ENCODE measurements at places on chromosomes 3 and 15.

DNA sequence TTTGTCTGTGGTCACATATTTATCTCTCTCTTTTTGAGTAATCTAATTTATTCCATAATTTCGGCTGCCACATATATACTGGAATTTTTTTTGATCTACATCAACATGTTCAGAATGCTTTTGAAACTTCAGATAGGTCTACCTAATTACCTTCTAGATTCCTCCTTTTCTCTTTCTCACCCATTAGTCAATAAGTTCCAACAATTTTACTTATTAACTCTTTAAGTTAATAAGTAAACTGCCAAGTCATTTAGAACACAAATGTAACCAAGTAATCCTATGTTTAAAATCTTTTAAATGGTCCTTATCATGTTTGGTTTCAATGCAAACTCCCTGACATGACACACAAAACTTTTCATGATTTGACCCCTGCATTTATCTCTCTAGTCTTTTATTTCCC lies 410.5 kb downstream of the UNC13C start:
- DNase-seq, result no peak

DNA sequence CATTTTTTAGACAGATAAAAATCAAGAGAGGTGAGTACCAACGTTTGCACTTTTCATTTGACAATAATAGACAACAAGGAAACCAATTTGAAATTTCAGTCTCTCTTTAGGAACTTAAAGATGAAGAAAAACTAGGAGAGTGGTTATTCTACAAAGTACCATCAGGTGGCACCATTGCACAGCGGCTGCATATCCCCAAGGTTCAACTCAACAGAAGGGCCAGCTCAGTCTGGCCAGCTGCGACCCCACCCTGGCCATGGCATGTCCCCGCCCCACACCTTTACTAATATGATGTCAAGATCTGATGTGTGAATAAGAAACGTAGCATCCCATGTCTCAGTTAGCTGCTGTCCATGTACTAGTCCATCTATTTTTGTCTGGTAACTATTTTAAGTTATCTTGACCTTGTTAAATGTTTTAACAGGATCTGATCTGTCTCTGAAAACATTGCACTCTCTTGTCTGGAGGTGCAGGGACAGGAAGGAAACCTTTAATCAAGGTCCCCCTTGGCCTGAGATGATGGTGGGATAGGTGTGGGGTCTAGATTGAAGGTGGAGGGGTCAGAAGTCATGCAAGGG lies 35.5 kb upstream of the CGNL1 start:
- DNase-seq, result peak; percentile 38

DNA sequence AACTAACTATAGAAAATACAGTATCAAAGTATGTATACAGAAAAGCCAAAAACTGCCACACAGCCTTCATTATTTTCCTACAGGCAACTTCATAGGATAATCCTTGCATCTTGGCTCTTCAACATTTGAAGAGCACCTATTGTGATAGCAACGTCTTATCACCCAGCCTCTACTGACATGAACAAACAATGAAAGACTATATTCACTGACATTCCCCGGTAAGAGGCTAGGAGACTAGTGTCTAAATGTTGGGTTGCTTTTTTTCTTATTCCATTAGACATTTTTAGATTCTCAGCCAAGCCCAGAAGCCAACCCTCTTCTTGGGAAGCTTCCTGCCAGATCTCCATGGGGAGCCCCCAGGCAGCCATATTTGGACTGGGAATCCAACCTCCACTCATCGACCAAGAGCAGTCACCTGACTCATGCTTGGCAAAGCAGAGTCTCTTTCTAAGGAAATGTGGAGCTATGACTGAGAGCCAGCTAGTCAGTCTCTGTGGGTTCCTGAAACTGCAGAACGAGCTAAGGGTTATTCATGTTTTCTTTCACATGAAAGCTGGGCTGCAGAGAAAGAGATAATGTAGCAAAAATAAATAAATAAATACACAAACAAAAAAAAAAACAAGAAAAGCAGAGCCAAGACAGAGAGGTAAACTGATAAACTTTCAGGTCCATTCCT lies 227.5 kb downstream of the MAGI1 start:
- DNase-seq, result no peak

DNA sequence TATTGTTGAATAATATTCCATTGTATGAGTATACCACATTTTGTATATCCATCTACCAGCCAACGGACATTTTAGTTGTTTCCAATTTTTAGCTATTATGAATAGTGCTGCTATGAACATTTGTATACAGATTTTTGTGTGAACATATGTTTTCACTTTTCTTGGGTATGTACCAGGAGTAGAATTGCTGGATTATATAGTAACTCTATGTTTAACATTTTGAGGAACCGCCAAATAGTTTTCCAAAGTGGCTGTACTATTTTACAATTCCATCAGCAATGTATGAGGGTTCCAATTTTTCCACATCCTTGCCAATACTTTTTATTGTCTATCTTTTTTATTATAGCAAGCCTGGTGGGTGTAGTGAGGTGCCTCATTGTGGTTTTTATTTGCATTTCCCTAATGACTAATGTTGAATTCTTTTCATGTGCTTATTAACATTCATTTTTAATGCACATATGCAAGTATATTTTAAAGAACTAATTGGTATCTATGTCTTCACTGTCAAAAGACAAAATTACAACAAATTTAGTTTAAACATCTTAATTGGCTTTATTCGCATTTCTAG lies 77.5 kb upstream of the PIAS1 start:
- DNase-seq, result no peak

DNA sequence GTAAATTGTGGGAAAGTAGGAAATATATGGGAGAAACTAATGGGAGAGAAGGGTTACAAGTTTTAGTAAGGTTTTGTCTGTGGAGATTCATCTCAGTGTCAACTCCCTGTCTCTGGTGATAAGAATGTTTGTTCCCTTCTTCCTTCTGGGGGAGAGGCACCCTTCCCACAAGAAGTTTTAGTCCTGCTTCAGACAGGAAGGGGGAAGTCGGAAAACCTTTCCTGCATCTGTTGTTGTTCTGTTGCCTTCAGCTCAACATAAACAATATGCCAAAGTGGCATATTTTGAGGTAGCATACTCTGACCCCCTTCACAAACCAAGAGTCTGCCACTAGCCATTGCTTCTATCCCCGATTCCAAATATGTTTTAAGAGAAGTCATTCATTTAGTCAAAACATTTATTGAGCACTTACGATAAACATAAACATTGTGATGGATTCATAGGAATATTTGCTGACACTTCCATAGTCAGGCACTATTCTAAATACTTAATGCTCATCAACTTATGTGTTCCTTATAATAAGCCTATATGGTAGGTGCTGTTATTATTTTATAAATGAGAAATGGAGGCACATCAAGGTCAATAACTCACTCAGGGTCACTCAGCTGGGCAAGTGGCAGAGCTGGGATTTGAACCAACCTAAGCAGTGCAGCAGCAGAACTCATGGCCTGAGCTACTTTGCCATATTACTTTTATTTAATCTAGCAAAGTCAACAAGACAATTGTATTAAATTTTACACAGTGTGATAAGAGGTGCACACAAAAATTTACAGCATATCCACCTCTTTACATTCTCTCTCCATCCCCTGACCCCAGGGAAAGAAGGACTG lies 34.2 kb upstream of the TIMP4 start:
- no peak for DNase-seq

GRCh38 chr3:18033581-18034108 lies 291.2 kb upstream of the TBC1D5 start:
- DNase-seq, result no peak

GRCh38 chr3:3664935-3665334 lies 134.3 kb upstream of the LRRN1 start:
- no peak for DNase-seq

- peak; percentile 66 for DNase-seq
Measured at GRCh38 chr3:27431116-27431515, 53.1 kb downstream of the SLC4A7 start.

- DNase-seq, result no peak
Measured at GRCh38 chr3:122562923-122563716, 980 bp downstream of the PARP9 start.

GRCh38 chr3:18988614-18989229 lies 159.6 kb upstream of the KCNH8 start:
- DNase-seq, result no peak

- no peak for DNase-seq
Measured at GRCh38 chr15:63231206-63231605, 41.8 kb downstream of the RAB8B start.

DNA sequence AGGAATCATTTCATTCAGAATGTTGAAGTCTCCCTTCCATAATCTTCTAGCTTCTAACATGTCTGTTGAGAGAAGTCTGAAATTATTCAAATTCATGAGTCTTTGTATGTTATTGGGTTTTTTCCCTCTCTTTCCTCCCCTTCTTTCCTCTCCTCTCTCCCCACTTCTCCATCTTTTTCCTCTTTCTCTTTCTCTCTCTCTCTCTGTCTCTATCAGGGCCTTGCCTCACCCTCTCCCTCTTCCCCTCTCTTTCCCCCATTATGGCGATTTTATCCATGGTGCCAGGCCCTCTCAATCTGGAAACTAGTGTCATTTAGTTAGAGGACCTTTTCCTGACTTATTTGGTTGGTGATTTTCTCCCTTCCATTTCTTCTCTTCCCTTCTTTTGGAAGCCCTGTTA lies 147.3 kb downstream of the SST start:
- DNase-seq, result no peak

GRCh38 chr15:34679291-34679690 lies 75.5 kb downstream of the GJD2 start:
- no peak for DNase-seq

DNA sequence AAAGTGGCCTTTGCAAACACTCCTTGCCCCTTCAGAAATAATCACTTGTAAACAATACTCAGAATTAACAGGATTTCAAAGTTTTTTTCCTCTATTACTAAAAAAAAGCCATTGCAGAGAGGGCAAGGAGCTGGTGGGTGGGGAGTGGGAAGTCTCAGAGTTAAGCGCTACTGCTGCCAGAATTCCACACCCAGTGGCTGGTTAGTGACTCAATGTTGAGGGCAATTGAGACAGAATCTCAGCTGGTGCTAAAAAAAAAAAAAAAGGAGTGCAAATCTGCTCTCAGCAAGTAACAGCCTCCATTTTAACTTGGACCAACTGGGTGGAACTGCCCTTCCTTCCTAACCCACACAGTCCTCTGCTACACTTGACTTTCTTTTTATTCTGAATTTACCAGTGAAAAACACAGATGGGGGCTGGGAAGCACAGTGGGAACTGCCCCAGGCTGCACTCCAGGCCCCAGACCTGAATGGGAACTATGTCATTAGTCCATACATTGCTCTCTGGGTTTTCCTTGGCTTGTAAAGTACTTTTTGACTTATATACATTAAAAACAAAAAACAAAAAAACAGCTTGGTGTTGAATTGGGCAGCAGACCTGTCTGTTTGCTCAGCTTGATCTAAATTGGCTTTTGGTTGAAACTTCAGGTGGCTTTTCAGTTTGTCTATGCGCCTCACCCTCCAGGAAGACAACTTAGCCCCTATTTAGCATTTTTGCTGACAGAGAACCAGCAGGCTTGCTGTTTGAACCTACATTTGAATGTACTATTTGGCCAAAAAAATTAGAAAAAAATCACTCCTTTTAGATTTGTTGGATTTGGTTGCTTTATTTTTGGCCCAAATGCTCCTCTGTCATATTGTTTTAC lies 357.8 kb upstream of the TBL1XR1 start:
- peak; percentile 36 for DNase-seq

DNA sequence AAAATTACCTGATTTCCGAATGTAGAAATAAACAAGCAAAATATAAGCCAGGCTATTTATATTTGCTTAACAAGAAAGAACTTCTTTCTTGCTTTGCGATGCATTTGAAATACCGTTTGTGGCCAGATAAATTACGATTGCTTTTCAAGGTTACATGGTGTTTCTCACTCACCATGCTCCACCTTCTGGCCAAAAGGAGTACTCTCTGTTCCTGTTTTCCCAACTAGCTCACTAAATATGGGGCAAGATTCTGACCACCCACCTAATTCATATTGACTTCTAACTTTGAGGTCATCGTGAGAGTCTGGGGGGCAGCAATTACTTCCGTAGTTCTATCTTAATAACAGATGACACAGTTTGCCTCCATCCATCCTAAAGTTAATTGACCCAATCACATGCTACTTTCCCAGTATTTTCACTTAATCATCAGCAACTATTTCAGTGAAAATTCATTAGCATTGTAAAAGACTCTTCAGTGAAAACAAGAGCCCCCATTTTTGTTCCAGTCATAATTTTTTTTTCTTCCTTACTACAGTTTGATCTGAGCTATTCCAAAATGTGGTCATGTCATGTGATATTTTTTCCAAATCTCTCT lies 25.9 kb downstream of the ACP3 start:
- DNase-seq, result peak; percentile 17

DNA sequence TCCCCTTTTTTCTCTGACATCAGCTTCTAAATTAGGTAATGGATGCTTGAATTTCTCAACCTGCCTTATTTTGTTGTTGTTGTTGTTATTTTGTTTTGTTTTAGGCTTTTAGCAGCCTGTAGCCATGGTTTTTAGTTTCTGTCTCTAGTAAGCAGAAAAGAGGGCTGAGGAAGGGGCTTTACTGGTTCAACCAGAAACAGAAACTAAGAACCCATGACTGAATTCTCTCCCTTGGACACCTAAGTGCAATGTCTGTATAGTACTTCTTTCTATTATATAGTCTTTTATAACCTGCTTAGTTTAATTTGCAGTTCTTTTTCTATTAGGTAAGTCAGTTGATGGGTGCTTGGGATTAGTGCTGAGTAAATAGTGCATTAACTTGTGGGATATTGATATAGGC lies 129.0 kb downstream of the BBX start:
- no peak for DNase-seq

- DNase-seq, result peak; percentile 31
Measured at GRCh38 chr3:134795746-134796280, 753 bp downstream of the EPHB1 start.

DNA sequence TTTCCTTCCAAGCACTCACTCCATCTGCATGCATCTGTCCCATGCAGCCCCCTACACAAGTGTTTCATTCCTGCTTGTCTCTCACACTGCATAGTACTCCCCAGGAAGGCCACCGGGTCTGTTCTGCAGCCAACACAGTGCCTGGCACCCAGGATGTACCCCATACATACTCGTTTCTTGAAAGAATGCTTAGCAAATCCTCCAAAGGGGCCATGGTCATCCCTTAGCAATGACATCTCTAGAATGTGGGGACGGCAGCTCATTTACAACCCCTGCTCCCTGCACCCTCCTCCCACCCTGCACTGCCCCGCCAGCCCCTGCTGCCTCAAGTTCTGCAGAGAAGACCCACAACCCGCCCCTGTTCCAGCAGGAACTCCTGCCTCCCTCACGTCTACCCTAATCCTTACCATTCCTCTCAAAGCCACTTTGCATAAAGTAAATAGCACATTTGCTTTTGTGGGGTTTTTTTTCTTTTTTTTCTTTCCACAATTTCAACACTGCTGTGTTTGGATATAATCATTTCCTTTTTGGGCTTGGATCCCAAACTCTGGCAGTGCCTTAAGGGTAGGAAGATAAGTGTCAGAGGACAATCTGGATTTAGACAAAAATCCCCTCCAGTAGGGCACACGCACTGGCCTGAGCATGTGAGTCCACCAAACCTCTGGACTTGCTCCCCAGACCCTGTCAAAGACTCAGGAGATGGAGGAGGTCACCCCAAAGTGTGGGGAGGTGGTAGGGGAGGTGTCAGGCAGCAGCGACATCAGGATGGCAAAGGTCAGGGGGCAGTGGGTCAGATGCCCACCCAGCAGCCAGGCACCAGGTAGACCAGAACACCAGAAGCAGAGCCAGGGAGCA lies 68.4 kb downstream of the MEGF11 start:
- DNase-seq, result no peak
